ENCODE measurements at places on chromosomes 6 and 20.

GRCh38 chr20:1774479-1774878 lies 116.9 kb upstream of the SIRPG start:
- DNase-seq = no peak

DNA sequence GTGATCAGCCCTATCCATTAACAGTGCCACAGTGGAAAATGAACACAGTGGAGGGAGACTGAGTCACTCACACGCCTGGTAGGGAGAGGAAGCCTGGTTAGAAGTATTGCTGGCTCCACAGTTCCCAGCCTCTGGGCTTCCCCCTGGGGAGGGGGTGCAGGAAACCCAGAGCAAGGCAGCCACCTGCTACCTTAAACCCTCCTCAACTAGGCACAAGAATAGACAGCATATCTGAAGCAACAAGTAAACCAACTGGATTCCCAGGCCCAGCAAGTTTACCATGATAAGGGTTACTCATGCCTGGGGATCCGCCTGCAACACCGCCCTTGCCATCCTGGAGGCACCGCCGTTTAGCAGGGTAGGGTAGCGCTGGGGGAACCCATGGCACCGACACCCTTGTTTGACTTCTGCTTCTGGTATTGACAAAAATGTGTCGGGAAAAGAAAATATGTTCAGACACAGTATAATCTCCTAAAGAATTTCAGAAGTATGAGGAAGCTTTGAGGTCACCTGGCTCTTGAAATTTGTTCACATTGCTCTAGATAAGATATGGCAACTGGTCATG lies 38.3 kb downstream of the SLC22A23 start:
- no peak for DNase-seq

DNA sequence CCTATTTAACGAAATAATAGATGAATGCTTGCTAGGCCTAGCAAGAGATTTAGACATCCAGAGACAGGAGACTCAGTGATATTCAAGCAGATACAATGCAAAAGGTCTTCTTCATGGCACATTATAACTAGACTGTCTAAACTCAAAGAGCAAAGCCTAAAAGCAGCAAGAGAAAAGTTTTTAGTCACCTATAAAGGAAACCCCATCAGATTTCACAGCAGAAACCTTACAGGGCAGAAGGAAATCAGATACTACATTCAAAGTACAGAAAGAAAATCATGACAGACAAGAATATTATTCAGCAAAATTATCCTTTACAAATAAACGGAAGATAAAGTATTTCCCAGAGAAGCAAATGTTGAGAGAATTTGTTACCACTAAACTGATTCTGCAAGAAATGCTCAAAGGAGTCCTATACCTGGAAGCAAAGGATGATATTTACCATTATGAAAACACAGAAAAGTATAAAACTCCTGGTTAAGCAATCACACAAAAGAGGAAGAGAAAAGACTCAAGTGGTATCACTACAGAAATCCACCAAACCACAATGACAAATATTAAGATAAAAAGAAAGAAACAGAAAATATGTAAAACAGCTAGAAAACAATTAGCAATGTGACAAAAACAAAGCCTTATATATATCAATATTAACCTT lies 333.7 kb downstream of the MEI4 start:
- DNase-seq = no peak

GRCh38 chr6:131430531-131430930 lies 142.5 kb upstream of the ARG1 start:
- no peak for DNase-seq

GRCh38 chr6:54992789-54993188 lies 146.2 kb downstream of the FAM83B start:
- no peak for DNase-seq

DNA sequence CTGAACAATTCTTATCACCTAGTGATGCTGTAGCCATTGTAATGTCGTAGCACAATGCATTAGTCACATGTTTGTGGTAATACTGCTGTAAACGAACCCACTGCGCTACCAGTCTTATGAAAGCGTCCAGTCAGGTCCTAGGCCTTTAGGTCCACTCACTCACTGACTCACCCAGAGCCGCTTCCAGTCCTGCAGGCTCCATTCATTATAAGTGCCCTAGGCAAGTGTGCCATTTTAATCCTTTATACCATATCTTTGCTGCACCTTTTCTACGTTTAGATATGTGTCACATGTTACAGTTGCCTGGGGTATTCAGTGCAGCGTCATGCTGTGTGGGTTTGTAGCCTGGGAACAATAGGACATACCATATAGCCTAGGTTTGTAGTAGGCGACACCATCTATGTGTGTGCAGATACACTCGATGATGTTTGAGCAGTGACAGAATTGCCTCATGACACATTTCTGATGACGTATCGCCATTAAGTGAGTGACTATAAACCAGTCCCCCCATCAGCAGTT lies 15.4 kb downstream of the IGF2R start:
- DNase-seq = no peak

Data from HuH-7.5 (cell line).